T follicular helper cell (primary cell): ENCODE measurements at places on chromosomes 7 and 10.

- no peak for DNase-seq
Measured at GRCh38 chr7:90345595-90346335, 751 bp upstream of the GTPBP10 start.

GRCh38 chr7:12759151-12759550 is 71.7 kb downstream of the ARL4A start:
- DNase-seq = no peak

DNA sequence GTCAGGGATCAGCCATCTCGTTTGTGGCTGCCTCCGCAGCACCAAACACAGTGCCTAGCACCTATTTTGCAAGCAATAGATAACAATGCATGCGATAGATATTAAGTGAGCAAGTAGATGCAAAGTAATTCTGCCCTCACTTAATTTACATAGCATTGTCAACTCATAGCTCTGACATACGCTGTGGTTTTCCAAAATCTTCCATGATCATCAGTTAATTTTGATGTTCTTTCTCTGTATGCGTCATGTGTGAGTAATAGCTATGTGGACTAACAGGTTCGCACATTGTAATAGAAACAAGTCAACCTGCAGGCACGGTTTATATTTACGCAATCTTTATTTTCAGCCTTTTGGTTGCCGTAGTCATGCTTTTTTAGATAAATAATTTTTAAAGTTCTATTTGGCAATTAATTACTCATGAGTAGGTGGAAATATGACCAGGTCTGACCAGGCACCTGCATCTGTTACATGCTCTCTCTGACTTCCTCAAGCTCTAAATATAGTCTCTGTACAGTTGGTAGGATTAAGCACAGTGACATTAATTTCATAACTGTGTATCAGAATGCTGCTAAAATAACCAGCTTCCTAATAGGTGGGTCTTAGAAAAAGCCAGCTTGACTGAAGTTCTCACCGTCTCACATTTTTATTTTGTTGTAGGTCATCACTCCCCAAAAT is 13.3 kb downstream of the MAP3K8 start:
- DNase-seq = no peak

- DNase-seq = no peak
Measured at GRCh38 chr7:35831208-35831607, 30.4 kb downstream of the SEPTIN7 start.

DNA sequence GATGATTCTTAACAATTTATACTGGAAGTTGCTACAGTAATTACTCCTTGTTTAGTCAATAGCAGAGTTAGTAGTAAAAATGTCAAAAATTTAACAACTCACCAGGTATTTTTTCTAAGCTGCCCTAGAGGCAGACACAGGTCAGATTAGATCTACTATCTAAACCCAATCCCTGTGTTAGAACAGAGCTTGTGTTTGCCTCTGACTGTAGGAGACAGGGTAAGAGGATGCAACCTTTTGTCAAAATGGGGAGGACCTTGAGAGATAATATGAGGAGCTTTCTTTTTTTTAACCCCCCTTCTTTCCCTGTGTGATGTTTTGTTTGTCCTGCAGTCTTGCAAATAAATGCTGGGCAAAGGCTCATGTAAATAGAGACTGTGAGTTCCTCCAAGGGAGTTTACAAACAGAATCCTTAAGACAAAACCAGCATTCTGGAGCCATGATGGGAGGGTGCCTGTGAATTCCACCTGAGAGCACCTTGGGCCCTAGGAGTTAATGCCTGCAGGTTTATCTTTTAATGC is 353.1 kb downstream of the GATA3 start:
- DNase-seq = no peak

- DNase-seq = no peak
Measured at GRCh38 chr7:138556771-138557484, 96.9 kb downstream of the TRIM24 start.

GRCh38 chr10:91316486-91316885 is 93.7 kb upstream of the HECTD2 start:
- DNase-seq = no peak

DNA sequence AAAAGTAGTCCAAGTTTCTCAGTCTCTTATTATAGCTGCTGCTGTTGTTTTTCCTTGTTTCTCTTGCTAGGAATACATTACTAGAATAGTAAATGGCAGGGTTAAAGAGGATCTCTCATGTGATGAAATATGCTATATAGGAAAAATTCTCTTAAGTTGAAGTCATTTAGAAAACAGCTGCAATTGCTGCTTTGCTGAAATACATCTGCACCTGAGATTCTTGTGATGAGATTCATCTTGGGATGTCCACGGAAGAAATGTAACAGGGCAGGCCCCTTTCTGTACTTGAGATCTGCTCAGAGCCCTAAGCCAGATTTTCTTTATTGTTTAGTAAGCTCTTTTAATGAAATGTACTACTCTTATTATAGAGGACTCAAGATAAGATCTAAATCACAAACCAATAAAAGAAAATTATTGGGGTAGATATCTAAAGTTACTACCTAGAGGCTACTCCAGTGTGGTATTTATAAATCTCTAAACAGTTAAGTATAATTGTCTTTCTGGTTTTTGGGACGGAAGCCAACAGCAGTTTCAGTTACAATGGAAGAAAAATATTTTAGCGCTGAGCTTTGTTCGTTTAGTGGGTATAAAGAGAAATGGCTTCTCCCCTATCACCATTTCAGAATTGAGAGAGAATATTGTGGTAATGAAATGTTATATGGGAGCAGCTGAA is 701.5 kb downstream of the KCNMA1 start:
- DNase-seq = no peak

DNA sequence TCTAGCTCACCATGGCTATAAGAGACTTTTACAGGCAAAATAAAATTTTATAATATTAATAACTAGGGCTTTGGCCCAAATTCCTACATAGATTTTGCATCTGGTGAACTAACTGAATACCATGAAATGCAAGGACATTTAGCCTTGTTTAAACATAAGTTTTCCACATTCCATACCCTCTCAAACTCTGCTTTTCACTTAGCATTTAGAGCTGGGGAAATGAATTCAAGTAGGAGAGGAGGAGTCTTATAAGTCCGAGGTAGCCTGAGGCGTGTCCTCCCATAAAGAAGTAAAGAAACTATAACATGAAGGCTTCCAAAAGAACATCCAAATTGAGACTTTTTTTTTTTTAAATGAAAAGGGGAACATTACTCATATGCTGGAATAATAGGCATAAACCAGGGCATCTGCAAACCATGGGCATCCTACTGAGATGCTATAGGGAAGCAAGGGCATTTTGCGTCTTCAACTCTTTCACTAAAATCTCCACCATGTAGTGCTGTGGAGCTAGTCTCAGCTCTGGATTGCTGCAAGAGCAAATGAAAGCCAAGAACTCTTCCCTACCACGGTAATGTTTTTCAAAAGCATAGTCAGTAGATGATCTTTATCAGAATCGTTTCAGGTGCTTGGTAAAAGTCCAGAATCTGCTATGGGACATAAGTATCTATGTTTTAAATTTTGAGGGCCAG is 79.1 kb downstream of the PALS2 start:
- no peak for DNase-seq

DNA sequence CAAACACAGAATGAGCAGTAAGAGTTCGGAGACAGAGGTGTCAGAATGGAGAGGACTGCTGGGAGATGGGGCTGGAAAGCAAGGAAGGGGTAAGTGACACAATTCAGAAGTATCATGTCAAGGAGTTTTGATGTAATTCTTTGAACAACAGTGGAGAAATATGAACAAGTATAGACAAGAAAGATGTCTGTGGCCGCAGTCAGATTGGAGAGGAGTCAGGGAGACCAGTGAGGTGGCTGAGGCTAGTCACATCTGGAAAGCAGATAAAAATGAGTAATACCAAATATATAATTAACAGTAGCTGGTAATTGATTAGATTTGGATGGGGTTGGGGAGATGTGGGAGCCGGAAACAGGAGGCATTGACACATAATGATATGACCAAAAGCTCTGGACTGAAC is 540.9 kb downstream of the SUGCT start:
- DNase-seq = no peak

- no peak for DNase-seq
Measured at GRCh38 chr10:129982825-129983224, 18.8 kb upstream of the EBF3 start.

DNA sequence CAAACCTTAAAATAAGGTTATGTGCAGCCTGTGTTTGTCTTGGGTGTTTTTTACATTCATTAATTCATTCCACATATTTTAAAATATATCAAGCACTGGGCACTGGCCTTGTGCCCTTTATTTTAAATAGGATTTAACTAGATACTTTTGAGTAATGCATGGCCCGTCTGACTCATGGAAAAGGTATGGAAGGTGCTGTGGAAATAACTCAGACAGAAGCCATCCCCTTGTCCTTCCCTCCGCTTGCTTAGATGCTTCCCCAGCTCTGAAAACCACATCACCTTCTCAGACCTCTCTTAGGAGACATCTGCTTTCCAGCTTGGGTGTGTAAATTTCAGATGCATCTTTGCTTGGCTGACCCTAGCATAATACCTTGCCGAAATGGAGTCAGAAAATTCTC is 30.5 kb downstream of the SLC18A2 start:
- no peak for DNase-seq

DNA sequence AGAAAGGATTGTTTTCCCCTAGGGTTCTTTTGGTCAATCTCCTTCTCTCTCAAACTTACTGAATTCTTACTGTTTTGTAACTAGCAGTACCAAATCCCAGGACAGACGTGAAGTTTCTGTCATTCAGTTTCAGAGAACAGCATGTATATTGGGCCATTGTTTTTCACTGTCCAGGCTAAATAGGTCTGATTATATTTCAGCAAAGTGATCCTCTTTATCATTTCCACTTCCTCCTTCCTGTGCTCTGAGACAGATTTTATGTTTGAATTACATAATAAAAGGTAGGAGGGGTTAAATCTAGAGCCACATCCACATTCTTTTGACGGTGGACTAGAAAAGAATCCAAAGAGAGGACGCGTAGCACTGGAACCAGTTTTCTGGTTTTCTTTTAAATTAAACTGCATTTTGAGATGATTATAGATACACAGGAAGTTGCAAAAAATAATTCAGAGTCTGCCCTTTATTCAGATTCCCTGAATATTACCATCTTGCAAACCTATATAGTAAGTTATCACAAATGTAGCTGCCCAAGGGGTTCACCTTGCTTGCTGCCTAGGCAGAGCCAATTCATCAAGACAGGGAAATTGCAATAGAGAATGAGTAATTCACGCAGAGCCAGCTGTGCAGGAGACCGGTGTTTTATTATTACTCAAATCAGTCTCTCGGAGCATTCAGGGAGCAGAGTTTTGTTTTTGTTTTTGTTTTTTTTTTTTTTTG is 40.1 kb downstream of the AKR1E2 start:
- DNase-seq = no peak

DNA sequence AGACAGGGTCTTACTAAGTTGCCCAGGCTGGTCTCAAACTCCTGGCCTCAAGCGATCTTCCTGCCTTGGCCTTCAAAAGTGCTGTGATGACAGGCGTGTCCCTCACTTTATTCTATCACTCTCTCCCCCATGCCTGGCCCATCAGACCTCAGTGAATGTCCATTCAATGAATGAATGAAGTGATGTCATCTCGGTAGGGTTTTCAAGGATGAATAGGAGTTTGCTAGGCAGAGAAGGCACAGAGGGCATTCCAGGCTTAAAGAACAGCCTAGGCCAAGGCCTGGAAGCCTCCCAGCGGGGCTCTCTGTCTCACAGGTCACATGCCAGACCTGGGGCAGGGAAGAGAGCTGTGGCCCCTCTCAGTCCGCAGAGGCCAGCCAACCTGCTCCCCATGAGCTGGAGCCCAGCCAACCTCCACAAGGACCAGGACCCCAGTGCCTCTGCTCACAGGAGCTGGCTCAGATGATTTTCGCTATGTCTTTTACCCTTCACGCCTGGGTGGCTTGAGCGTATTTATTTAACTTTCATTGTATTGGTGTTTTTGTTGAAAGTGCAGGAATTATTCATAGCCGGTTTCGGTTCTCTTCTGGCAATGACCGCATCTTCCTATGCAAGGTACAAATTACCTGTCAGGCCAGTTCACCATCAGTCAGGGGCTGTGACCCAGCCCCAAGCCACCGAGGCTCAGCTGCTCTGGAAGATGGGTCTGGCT is 11.8 kb upstream of the TNRC18 start:
- no peak for DNase-seq

DNA sequence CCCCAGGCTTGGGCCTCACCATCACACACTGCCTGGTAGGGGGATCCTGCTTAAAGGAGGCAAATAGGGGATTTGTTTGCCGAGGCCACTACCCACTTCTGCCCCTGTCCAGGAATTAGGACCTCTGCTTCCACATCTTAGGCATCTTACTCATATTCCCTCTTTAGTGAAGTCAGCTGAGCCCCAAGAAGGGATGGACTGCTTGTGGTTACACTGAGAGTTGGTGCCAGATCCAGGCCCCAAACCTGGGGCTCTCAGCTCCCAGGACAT is 1.6 kb upstream of the GPRIN2 start:
- DNase-seq = no peak

GRCh38 chr7:64880322-64881297 is 22.5 kb upstream of the ZNF273 start:
- DNase-seq = no peak

DNA sequence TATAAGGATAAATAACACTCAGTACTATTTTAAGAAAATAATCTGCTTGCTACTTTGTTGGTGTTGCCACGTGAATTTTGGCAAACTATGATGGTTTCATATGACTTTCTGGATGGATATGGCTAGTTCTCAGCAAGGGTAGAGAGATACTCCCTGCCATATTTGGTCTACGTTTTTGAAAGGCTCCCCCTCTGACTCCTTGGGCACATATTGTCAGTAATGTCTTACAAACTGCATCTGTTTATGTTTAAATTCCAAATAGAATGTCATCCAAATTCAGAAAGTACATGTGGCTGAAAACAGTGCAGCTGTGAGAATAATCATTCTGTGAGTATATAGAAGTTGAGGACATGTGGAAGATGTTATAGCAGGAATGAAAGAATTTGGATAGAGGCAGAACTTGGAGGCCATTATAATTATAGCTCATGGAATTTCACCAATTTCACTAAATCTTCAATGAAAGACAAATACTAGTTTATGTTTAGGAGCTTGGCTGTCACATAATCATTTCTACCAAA is 107.8 kb downstream of the SRI start:
- no peak for DNase-seq

DNA sequence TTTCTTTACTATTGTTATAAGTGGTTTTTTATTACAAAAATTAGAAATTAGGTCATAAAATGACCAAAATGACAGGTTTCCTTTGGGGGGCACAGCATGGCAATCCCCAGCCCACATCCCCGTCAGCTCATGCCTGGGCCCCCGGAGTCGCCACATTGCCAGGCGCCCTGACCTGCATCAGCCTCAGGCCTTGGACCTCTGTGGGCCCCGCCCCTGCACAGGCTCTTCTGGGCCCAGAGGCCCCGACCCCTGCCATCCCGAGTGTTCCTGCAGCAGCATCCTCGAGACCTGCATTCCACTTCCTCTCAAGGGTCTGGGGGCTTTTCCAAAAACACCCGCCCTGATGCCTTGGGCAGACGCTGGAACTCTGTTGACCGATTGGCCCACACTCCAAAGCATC is 391.1 kb upstream of the MGMT start:
- no peak for DNase-seq

GRCh38 chr7:93678185-93678584 is 103.7 kb upstream of the CALCR start:
- no peak for DNase-seq

GRCh38 chr7:29612596-29612995 is 49.0 kb downstream of the PRR15 start:
- no peak for DNase-seq
